H54 (cell line): ENCODE measurements at places on chromosomes 7 and 10.

- DNase-seq, result no peak
Observed at GRCh38 chr10:6563731-6564130, 16.3 kb downstream of the PRKCQ start.

- DNase-seq, result no peak
Observed at GRCh38 chr7:121697731-121698316, 175.1 kb upstream of the PTPRZ1 start.

GRCh38 chr7:11341285-11341944 is 367.7 kb downstream of the PHF14 start:
- no peak for DNase-seq

DNA sequence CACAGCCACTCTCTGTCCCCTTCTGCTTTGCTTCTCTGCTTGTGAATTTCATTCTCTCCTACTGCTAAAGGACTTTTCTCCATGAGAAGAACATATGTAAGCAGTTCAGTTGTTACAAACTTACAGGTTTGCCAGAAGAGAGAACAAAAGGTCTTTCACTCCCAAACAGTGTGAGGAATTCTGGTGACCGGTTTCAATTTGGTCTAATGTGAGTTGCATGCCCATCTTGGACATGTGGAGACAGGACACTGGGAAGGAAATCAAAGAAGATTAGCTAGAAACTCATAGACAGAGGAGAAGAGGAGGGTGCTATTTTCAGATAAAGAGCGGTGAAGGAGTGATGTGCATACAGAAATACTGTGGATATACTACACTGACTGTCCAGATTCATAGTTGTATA is 209.5 kb upstream of the INHBA start:
- DNase-seq, result no peak

DNA sequence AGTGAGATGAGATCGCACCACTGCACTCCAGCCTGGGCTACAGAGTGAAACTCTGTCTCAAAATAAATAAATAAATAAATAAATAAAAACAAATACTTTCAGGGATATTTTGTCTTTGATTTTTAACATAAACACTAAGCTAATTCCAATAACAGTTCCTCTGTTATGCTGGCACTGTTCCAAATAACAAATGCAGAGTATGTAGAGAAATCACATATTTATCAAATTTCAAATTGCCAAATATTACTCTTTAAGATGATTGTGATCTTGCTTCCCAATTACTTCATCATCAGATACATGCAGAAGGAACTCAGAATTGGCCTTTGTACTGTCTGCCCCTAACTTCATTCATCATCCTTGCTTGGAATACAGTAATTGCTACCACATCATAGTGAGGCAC is 19.7 kb downstream of the FAM24A start:
- no peak for DNase-seq

- DNase-seq, result no peak
Observed at GRCh38 chr10:77386365-77386764, 251.2 kb downstream of the KCNMA1 start.

GRCh38 chr7:150891740-150892139 is 39.4 kb downstream of the AOC1 start:
- no peak for DNase-seq

GRCh38 chr7:22697876-22698606 is 29.0 kb upstream of the IL6 start:
- DNase-seq, result no peak

DNA sequence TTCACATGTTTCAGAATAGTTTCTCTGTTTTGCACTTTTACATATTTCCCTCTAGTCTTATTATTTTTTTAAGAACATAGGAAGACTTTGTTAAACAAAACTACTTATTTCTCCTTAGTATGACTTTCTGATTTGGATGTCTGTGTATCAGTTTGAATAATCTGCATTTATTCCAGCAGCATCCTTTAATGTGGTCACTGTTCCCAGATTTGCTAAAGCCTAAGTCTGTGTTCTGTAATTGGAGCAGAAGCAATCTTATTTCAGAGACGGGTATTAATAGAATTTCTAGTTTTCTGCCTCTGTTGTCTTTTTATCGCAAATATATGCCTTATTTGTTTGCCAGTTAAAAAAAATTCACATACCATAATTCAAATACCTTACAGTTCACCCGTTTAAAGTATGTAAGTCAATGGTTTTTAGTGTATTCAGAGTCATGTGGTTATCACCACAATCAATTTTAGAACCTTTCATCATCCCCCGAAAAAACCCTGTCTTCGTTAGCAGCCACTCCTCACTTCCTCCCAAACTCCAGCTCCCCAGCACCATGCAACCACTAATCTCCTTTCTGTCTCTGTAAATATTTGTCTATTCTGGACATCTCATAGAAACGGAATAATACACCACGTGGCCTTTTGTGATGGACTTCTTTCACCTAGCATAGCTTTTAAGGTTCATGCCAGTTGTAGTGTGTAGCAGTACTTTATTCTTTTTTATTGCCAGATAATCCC is 58.7 kb downstream of the INPP5F start:
- no peak for DNase-seq

- no peak for DNase-seq
Observed at GRCh38 chr10:113566888-113567287, 14.0 kb downstream of the HABP2 start.

GRCh38 chr10:6600224-6600987 is 20.3 kb upstream of the PRKCQ start:
- no peak for DNase-seq

- no peak for DNase-seq
Observed at GRCh38 chr10:130160775-130161174, 24.6 kb downstream of the GLRX3 start.

- no peak for DNase-seq
Observed at GRCh38 chr7:99050971-99051370, 92.9 kb downstream of the SMURF1 start.

DNA sequence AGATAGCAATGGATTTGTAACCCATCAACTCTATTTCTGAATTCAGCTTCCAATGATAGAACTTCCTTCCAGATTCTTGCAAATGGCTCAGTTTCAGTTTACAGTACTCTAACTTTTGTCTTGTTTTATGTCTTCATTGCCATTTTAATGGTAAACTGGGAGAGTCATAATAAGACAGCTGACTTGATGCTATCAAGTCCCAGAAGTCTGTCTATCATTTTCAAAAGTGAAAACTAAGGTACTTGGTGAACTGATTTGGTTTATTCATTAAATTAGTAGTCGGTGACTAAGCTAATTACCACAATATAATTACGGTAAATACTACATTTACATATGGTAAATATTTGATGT is 25.0 kb downstream of the RTKN2 start:
- no peak for DNase-seq
